ENCODE measurements at places on chromosomes 2 and 18.
A peak's percentile ranks its signal among the peaks of the same experiment; 100 is the strongest.

GRCh38 chr2:135740206-135740605 is 1.4 kb upstream of the UBXN4 start:
- peaks cover 8% of the 10 kb centered on the region for H3K36me3 ChIP-seq
- no peak overlapping the region for H3K4me3 ChIP-seq
- H3K4me1 ChIP-seq = peaks cover 14% of the 10 kb centered on the region

DNA sequence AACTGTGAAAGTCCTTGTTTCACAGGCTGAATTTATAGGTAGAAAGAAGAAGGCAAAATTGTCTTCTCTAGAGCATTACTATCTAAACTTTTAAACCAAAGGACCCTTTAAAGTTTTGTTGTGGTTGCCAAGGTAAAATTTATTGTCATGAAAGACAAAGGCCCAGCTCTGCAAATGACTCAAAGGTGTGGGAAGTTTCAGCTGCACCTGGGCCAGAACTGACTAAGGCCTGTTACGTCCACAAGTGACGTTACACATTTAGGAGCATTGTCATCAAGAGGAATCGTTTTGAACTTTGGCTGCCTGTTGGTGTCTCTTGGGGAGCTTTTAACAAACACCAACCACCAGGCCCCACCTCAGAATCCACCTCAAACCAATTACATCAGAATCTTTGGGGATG is 8.1 kb upstream of the DSC3 start:
- peak; percentile 29 for DNase-seq
- H3K27ac ChIP-seq = no peak overlapping the region
- no peaks in the 10 kb centered on the region for H3K27me3 ChIP-seq
- peaks cover 6% of the 10 kb centered on the region for H3K36me3 ChIP-seq
- H3K4me3 ChIP-seq = no peak overlapping the region

- H3K27ac ChIP-seq = peak overlapping the region; percentile 71
- no peak overlapping the region for H3K4me3 ChIP-seq
- H3K27me3 ChIP-seq = no peaks in the 10 kb centered on the region
- H3K36me3 ChIP-seq = peaks cover 5% of the 10 kb centered on the region
- peaks cover 26% of the 10 kb centered on the region for H3K4me1 ChIP-seq
- DNase-seq = peak; percentile 60
Measured at GRCh38 chr2:234945339-234945873, 6.4 kb upstream of the SH3BP4 start.

DNA sequence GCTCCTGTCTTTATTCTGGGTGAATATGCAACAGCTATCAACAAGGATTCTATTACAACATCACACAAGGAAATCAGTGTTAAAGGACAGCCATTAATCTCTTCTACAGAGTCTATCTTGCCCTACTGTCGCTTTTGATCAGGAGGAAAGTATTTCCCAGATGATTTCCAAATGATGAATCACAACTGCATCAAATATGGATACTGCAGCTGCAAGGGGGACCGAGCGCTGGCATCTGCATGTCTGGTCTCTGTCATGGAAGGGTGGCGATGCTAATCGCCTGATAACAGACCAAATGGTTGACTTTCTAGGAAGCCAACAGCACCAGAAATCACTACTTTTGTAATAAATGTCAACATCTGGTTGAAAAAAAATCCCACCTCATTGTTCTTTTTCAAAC is 21.2 kb upstream of the OR6B3 start:
- no peak overlapping the region for H3K4me3 ChIP-seq
- H3K27ac ChIP-seq = no peak overlapping the region
- DNase-seq = no peak
- H3K27me3 ChIP-seq = peaks cover 5% of the 10 kb centered on the region

DNA sequence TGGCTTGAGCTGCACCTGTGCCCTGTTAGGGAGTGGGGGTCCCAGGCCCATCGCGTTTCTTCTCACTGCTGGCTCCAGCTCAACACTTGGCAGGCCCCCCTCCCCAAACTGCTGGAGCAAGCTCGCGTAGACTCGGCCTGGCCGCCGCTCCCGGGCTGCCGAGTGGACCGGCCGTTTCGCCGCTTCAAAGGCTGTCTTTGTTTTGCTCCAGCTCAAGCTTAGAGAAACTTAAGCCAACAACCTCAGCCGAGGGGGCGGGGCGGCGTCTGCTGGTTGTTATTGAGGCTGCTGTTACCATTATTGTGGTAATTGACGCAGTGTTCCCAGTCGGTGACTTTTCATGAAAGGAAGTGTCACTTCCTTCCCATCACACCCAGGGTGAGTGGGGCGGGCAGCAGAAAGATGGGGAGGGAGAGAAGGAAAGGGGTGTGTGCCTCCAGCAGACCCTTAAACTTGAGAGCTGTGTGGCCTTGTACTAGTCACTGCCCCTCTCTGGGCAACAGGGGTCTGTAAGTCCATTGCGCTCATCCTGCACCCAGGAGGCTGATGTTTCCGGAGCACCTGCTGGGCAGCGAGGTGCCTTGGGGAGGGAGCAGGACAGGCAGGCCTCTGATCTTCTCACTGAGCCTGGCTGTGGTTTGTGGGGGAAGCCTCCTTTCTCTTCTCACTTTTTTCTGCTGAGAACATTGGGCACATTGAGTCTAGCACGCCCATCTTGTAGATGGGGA is 2.1 kb downstream of the ARID5A start:
- H3K4me3 ChIP-seq = no peak overlapping the region
- DNase-seq = no peak
- peaks cover 20% of the 10 kb centered on the region for H3K4me1 ChIP-seq
- H3K36me3 ChIP-seq = peaks cover 6% of the 10 kb centered on the region
- no peak overlapping the region for H3K27ac ChIP-seq
- H3K27me3 ChIP-seq = no peaks in the 10 kb centered on the region

DNA sequence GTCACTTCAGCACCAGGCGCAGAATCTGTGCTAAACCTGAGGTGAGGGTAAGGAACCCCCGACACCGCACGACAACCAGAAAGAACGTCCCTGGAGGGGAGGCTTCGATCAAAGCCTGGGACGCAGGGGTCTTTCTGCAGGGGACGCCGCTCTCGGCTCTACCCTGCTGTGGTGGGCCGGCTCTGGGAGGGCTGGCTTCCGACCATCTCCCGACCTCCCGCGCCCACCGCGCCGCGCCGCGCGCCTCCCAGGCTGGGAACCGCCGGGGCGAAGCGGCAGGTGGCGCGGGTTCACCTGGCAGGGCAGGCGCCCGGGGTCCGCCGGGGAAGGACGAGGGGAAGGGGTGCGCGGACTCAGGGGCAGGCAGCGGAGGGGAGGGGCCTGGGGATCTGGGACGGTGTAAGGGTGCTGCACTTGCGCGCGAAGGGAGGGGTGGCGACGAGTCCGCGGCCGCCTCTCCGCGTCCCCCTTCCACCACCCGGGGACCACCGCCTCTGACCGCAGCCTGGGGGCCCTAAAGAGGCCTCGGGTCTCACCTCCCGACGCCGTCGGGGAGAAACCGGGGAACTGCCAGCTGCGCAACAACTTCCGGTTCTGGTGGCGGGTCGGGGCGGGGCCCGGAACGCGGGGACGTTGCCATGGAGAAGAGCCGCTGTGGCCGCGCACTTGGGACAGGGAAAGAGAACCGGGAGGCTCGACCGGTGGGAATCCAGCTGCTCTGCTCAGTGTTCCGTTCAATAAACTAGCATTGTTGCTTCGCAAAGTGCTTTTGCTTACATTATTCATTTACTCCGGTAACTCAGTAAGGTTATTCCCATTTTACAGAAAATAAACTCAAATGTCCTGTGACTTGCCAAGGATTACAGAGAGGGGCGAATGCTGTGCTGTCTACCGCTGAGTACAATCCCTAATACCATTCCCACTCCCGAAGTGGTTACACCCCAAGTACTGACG is at the start of gene ZNF396:
TSS of gene ZNF396 (minus strand) at position 596 of the 954 bp plus-strand sequence. CDS start 3,045 bp downstream, outside the sequence.
- peak within 1 kb of the TSS; percentile 72 for H3K4me3 ChIP-seq
- no peaks in the 10 kb centered on the region for H3K27me3 ChIP-seq
- H3K4me1 ChIP-seq = peaks cover 15% of the 10 kb centered on the region
- H3K27ac ChIP-seq = peak within 1 kb of the TSS; percentile 53
- peak; percentile 52 for DNase-seq

DNA sequence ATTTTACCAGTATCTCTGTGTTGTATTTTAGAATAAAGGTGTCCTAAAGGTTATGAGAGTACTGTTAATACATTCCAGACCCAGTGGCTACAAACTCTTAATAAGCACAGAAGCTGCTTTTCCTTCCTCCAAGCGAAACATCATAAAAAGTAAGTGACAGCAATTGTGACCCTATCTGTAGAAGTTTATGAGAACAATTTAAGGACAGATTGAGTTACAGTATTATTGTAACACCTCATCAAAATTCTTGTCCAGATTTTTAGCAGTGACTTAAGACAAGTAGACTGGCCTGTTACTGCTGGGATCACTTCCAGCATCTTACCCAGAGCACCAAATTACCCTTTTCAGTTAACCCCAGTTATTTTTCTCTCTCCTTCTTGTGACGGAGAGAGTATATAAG is 154.6 kb downstream of the ERBB4 start:
- no peaks in the 10 kb centered on the region for H3K36me3 ChIP-seq
- no peak overlapping the region for H3K4me3 ChIP-seq
- no peak overlapping the region for H3K27ac ChIP-seq
- no peak for DNase-seq
- peaks cover 37% of the 10 kb centered on the region for H3K27me3 ChIP-seq

GRCh38 chr2:207370646-207371045 is 159.1 kb upstream of the CREB1 start:
- H3K27me3 ChIP-seq = no peaks in the 10 kb centered on the region
- H3K4me3 ChIP-seq = no peak overlapping the region
- no peaks in the 10 kb centered on the region for H3K36me3 ChIP-seq
- no peak overlapping the region for H3K27ac ChIP-seq
- H3K4me1 ChIP-seq = no peaks in the 10 kb centered on the region
- no peak for DNase-seq

DNA sequence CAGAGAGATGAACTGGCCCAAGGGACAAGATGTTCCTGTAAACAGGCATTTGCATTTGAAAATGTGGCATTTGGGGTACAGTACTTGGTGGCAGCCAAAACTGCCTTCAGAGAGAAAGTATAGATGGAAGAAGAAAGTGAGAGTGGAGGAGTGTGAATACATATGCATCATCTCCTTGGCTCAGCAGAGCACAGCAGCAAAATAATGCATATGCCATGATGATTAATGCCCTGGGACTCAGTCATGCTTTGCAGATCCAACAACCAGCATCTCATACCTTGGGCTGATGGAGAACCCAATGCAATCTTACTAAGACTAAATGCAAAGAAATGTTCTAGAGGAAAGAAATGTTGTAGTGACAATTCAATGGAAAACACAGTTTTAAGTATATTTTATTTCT is 29.7 kb upstream of the CYTIP start:
- no peak overlapping the region for H3K4me3 ChIP-seq
- DNase-seq = no peak
- H3K36me3 ChIP-seq = no peaks in the 10 kb centered on the region
- peaks cover 12% of the 10 kb centered on the region for H3K4me1 ChIP-seq
- no peak overlapping the region for H3K27ac ChIP-seq

DNA sequence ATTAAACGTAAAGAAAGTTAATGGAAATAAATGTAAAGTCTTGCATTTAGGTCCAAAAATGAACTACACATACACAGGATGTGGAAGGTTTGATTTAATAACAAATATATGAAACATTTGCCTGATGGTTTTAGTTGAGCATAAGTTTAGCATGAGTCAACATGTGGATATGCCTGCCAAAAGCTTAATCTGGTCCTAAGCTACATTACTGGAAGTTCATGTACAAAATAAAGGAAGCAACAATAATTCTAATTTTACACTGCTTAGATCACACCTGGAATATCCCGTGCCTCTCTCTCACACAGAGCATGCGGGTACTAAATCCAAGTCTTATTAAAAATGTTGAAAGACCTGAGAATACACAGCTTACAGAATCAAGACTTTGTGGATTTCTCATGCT is 276.5 kb upstream of the NRP2 start:
- DNase-seq = peak; percentile 59
- H3K36me3 ChIP-seq = no peaks in the 10 kb centered on the region
- peaks cover 21% of the 10 kb centered on the region for H3K4me1 ChIP-seq

DNA sequence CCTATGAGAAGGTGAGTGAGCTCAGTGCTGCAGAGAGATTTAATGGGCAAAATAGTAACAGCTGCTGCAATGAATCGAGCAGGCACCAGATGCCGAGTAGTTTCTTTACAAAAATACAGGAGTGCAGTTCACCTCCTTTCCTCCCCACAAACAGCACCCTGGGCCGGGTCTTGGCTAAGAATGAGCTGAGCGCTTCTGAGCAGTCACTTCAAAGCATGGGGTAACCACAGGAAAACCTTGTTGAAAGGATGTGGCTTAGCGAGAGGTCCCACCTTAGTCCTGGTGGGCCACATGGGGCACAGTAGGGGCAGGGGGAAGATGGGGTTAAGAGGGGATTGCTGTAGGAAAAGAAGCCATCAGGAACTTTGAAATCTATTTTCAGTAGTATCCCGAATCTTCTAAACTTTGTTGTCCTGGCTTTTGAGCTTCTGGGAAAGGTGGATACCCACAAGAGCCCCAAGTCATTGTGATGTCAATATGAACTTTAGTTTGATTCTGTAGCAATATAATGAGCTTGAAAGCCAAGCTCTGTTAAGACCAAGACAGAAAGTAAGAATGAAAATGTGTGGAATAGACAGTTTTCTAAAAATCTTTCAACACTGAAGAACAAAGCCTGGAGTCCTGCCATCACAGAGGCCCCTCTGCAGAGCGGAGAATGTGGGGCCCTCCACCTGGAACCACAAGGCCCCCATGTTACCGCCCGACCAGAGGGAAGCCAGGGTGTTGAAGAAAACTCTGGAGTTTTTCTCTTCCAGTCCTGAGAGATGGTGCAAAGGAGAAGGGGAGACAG is 101.0 kb upstream of the ZNF236 start:
- H3K4me1 ChIP-seq = no peaks in the 10 kb centered on the region
- no peak overlapping the region for H3K4me3 ChIP-seq
- no peaks in the 10 kb centered on the region for H3K36me3 ChIP-seq
- no peaks in the 10 kb centered on the region for H3K27me3 ChIP-seq
- no peak for DNase-seq
- H3K27ac ChIP-seq = no peak overlapping the region

DNA sequence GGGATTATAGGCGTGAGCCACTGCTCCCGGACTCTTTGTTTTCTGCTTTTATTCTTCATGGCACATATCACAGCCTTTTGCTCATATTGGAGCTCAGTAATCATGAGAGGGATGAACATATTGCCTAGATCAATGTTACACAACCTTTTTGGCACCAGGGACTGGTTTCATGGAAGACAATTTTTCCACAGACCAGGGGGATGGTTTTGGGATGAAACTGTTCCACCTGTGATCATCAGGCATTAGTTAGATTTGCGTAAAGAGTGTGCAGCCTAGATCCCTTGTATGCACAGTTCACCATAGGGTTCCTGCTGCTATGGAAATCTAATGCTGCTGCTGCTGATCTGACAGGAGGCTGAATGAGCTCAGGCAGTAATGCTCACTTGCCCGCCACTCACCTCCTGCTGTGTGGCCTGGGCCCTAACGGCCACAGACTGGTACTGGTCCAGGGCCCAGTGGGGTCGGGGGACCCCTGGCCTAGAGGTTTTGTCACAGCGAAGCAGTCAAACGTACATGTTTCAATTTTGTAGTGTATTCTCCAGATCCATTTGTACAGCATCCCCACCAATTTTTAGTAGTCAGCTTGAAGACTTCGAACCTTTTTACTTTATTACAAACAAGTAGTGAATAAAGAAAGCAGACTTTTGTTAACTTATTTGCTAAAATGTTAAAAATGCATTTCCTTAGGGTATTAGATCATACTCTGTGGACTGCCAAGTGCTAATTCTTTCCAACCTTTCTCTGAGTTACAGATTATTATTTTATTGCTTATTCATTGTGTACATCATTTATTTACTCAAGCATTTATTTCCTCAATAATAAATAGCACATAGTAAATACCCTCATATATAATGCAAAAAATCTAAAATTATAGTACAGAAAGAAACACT is 6.2 kb downstream of the DAW1 start:
- DNase-seq = peak; percentile 52
- peaks cover 12% of the 10 kb centered on the region for H3K4me1 ChIP-seq
- H3K36me3 ChIP-seq = no peaks in the 10 kb centered on the region
- H3K27me3 ChIP-seq = no peaks in the 10 kb centered on the region
- no peak overlapping the region for H3K27ac ChIP-seq
- no peak overlapping the region for H3K4me3 ChIP-seq
